ENCODE measurements at places on chromosomes 2 and 18.

DNA sequence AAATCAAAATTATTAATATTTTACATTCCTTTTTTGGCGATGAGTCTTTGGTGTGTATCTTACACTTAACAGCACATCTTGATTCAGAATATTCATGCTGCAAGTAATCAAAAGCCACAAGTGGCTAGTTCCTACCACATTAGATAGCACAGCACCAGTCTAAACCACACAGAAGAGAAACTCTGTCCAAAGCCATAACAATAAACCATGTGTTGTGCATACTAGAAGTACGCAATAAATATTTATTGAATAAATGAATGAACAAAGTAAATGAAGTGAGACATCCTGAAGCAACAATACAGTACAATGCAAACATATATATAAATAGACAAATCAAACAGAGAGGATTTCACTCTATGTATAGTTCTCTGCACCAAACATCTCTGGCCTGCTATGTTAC lies 287.3 kb downstream of the EXOC6B start:
- no peak for DNase-seq

GRCh38 chr2:109450574-109451273 lies 163.0 kb downstream of the SEPTIN10 start:
- DNase-seq, result no peak

DNA sequence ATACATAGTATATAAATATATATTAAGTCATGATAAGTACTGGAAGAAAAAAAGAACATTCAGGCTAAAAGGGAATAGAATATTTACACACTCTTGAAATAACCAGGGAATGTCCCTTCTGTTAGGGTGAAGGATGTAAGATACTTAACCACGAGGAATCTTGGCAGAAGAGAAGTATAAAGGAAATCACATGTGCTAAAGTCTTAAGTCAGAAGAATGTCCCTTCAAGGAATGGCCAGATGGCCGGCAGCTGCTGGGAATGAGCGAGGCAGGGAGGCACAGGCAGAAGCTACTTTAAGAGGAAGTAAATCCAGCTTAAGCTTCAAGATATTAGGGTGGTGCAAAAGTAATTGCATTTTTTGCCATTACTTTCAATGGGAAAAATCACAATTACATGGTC lies 5.5 kb downstream of the CCDC102B start:
- DNase-seq, result no peak

- DNase-seq, result no peak
Measured at GRCh38 chr2:207810200-207810788, 40.6 kb upstream of the FZD5 start.

DNA sequence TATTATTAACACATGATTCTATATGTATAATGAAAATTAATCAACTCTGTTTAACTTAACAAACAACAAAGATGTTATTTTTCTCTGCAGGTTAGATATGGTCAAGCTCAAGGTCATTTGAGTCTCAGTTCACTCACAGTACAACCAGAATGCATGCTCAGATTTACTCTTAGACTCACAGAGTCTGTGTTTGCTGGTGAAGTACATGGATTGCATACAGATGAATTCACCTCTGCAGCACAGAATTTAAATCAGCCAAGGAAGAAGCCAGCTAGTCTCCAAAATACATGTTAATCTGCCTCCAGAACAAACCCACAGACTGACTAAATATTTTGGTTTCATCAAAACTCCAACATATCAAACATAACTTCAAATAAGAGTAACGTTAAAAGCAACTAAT lies 424.5 kb downstream of the RAD51AP2 start:
- no peak for DNase-seq

DNA sequence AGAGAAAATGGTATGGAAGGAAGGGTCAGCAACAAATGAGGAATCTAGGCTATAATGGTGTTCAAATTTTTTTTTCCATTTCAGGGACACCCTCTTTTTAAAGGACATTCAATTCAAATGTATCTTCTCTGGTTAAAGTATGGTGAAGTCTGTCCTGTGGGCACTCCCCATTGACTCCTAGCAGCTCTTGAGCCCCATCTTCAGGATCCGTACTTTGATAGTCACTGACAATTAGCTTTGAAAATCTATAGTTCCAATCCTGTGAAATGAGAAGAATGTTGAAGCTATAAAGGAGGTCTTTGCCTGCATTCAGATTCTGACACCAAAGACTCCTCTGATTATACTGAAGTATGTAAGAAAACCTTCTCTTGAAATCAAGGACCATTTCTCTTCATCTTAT lies 43.3 kb downstream of the KCNH7 start:
- no peak for DNase-seq

All from activated naive CD4-positive, alpha-beta T cell (primary cell).